GM23338 (cell line): ENCODE measurements at places on chromosomes 2 and 18. TPM values are rescaled to one million over a fixed set of nuclear protein-coding genes. Genes with fewer than 3 reads are reported as not detected.

QPCT gene
- 13.2 and 16.5 TPM in 2 replicates for total RNA-seq

DNA sequence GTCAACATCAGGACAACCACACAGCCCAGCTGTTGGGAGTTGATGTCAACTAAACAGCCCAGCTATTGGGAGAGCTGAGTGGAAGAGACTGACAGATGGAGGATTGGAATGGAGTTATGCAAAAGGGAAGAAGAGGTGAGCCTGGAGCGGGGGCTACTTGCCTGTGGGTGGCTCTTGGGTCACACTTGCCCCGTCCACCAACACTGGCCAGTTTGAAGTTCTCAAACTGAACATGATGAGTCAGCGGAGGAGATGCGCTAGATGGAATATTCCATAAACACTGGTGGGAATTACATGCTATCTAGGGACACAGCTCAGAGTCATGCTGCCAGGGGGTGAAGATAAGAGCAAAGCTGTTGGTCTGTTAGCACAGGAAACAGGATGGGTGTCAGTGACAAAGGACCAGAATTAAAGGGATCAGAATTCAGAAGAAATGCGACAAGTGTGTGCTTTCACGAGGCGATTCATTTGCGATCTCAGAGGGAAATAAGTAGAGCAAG, 33.2 kb upstream of the AGAP1 start:
- H3K4me1 ChIP-seq: no peaks in the 10 kb centered on the region
- H3K27me3 ChIP-seq: no peaks in the 10 kb centered on the region
- H3K36me3 ChIP-seq: no peaks in the 10 kb centered on the region
- DNase-seq: no peak

TRMT61B gene
- total RNA-seq: 34.7 and 51.9 TPM in 2 replicates

CCDC102B gene
- 0.16 and 1.3 TPM in 2 replicates for total RNA-seq

GRCh38 chr18:42854558-42854957, 260.9 kb downstream of the RIT2 start:
- no peak for DNase-seq
- no peaks in the 10 kb centered on the region for H3K27me3 ChIP-seq
- H3K4me3 ChIP-seq: no peak overlapping the region
- H3K4me1 ChIP-seq: peaks cover 12% of the 10 kb centered on the region; the same call in 1 of the 2 replicates
- no peak overlapping the region for H3K27ac ChIP-seq

DNA sequence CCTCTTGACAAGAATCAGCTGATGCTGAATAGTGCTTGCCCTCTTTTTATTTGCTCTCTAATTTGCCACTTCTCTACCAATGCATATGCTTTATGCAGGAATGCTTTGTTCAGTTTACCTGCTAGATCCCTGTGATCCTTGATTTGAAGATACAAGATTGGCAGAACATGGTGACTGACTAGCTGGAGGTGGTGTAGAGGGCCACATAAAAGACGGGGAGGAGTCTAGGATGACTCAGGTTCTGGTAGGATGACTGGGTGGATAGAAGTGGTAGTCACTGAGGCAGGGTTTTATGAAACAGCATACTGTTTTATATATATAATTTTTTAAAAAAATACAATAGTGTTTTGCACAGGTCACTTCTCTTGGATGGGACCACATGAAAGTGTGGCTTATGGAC, 6.3 kb upstream of the ADGRF3 start:
- DNase-seq: no peak
- H3K4me1 ChIP-seq: peaks cover 14% of the 10 kb centered on the region; the same call in 1 of the 2 replicates
- no peaks in the 10 kb centered on the region for H3K36me3 ChIP-seq

DNA sequence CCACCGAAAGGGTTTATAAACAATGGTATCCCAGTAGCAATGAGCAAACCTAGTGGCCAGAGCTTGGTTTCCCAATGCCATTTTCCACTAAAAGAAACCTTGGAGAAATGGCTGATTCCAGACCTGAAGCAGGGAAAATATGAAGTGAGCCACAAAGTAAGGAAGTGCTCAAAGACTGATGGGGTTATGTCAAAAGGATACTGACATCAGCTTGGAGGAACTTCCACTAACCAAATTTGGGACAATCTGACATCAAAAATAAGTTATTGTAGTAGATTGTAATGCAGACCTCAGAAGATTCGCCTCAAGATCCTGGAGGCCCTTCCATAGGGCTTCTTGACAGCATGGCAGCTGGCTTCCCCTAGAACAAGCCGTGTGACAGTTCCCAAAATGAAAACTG, 79.4 kb upstream of the SP3 start:
- H3K36me3 ChIP-seq: no peaks in the 10 kb centered on the region
- H3K4me3 ChIP-seq: no peak overlapping the region
- H3K4me1 ChIP-seq: peaks cover 9% of the 10 kb centered on the region
- no peaks in the 10 kb centered on the region for H3K27me3 ChIP-seq
- DNase-seq: no peak
- H3K27ac ChIP-seq: no peak overlapping the region

- no peak for DNase-seq
- H3K36me3 ChIP-seq: no peaks in the 10 kb centered on the region
- no peak overlapping the region for H3K4me3 ChIP-seq
- H3K4me1 ChIP-seq: peaks cover 32% of the 10 kb centered on the region
- no peaks in the 10 kb centered on the region for H3K27me3 ChIP-seq
Measured at GRCh38 chr2:199987586-199987985, 32.2 kb downstream of the MAIP1 start.
